ENCODE measurements at places on chromosomes 6 and 20. TPM values are rescaled to one million over a fixed set of nuclear protein-coding genes. Genes with fewer than 3 reads are reported as not detected.

GRCh38 chr6:88165087-88165843, 882 bp downstream of the CNR1 start:
- H3K4me1 ChIP-seq = peaks cover 22% of the 10 kb centered on the region
- H3K4me3 ChIP-seq = peak overlapping the region; percentile 59
- peaks cover 22% of the 10 kb centered on the region for H3K27me3 ChIP-seq
- DNase-seq = no peak
- no peak overlapping the region for H3K27ac ChIP-seq

GRCh38 chr6:100084991-100085364, 91.0 kb upstream of the MCHR2 start:
- H3K4me3 ChIP-seq = no peak overlapping the region
- H3K27me3 ChIP-seq = no peaks in the 10 kb centered on the region
- no peak overlapping the region for H3K27ac ChIP-seq
- H3K36me3 ChIP-seq = no peaks in the 10 kb centered on the region
- H3K4me1 ChIP-seq = no peaks in the 10 kb centered on the region
- no peak for DNase-seq

GRCh38 chr6:72825315-72825911, 203.5 kb downstream of the KCNQ5 start:
- no peaks in the 10 kb centered on the region for H3K4me1 ChIP-seq
- no peak overlapping the region for H3K4me3 ChIP-seq
- no peak for DNase-seq
- H3K27me3 ChIP-seq = no peaks in the 10 kb centered on the region

DNA sequence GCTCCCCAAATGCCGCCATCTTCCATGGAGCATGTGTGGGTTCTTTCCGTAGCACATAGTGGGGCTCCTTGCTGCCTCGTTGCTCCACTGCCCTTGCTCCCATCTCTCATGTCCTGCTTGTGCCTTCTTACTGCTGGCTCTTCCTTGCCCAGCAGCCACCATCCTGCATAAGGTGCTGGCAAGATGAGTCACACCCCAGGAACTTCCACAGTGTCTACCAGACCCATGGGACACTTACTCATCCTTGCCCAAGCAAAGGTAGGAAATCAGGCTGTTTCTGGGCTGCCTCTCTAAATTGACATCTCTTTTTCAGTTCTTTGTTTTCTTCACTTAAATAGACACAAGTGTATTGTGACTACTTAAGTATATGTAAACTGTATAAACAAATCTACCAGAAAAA, 39.4 kb upstream of the RGS17 start:
- H3K4me3 ChIP-seq = no peak overlapping the region
- no peaks in the 10 kb centered on the region for H3K36me3 ChIP-seq
- no peaks in the 10 kb centered on the region for H3K27me3 ChIP-seq
- H3K4me1 ChIP-seq = no peaks in the 10 kb centered on the region
- no peak for DNase-seq

DNA sequence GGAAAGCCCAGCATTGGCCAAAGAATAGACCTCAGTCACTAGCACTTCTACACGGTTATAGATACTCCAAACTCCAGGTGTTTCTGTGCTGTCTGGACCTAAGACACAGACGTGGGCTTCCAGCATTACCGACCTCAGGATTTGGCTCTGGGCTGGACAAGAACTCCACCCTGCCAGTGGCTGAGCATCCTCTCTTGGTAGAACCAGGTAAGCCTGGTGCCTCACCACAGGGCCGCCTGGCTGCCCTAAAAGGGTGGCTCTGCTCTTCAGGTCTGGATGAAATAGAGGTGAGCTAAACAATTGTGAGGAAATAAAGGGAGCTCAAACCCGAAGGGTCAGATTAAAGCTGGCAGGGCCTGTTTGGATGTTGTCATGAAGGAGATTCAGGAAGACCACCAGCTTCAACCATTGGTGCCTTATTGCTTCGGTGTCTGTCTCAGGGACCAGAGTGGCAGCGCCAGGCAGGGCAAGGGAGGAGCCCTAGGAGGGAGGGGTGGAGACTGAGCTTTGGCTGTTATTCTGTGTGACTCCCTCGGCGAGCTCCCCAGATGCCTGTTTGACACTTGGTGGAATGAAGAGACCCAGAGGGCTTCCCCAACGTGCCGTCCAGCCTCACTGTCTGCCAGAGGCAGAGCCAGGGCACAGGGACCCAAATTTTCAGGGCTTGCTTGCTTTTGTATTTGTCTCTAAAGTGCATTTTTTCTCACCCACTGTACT, 8.6 kb downstream of the SYNDIG1 start:
- no peak for DNase-seq
- peak overlapping the region; percentile 51 for H3K27ac ChIP-seq
- H3K4me1 ChIP-seq = peaks cover 1% of the 10 kb centered on the region
- no peak overlapping the region for H3K4me3 ChIP-seq
- no peaks in the 10 kb centered on the region for H3K27me3 ChIP-seq

GRCh38 chr6:56832225-56832624, 122.7 kb upstream of the BEND6 start:
- H3K4me1 ChIP-seq = peaks cover 56% of the 10 kb centered on the region
- no peak for DNase-seq
- no peaks in the 10 kb centered on the region for H3K27me3 ChIP-seq

- no peaks in the 10 kb centered on the region for H3K27me3 ChIP-seq
- H3K4me1 ChIP-seq = no peaks in the 10 kb centered on the region
Measured at GRCh38 chr6:75963569-75963968, 108.9 kb downstream of the IMPG1 start.

DNA sequence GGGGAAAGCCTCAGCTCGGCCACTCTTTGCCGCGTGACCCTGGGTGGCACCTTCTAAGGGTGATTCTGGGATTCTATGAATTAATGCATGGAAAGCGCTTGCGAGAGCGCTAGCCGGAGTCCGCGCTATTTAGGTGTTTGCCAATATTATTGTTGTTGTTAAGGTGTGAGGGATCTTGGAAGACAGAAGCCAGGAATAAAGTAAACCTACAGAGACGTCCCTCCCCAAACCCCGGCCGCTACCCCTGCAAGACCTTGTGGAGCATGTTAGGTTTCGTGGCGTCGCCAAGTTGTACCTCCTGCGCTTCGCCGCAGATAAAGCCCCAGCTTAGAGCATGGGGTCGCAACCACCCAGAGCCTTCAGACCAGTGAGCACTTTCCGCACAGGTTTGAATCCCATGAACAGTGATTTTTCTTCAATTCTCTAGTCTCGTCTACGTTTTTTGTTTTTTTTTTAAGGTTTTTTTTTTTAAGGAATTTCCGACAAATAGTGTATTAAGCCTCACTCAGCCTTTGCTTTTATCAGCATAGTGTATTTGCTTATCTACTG, 16.9 kb upstream of the ZSCAN9 start:
- no peak for DNase-seq
- peaks cover 60% of the 10 kb centered on the region for H3K27me3 ChIP-seq
- no peaks in the 10 kb centered on the region for H3K36me3 ChIP-seq
- peaks cover 24% of the 10 kb centered on the region for H3K4me1 ChIP-seq
- H3K4me3 ChIP-seq = no peak overlapping the region
- no peak overlapping the region for H3K27ac ChIP-seq

GRCh38 chr6:42555477-42556457, 8.1 kb upstream of the UBR2 start:
- H3K27ac ChIP-seq = no peak overlapping the region
- H3K36me3 ChIP-seq = no peaks in the 10 kb centered on the region
- DNase-seq = no peak

- H3K27me3 ChIP-seq = no peaks in the 10 kb centered on the region
- no peaks in the 10 kb centered on the region for H3K4me1 ChIP-seq
- H3K36me3 ChIP-seq = no peaks in the 10 kb centered on the region
Measured at GRCh38 chr6:163122365-163122764, 292.2 kb upstream of the QKI start.

- H3K36me3 ChIP-seq = no peaks in the 10 kb centered on the region
- no peaks in the 10 kb centered on the region for H3K4me1 ChIP-seq
- no peaks in the 10 kb centered on the region for H3K27me3 ChIP-seq
Measured at GRCh38 chr6:4371207-4371921, 236.0 kb upstream of the ECI2 start.

DNA sequence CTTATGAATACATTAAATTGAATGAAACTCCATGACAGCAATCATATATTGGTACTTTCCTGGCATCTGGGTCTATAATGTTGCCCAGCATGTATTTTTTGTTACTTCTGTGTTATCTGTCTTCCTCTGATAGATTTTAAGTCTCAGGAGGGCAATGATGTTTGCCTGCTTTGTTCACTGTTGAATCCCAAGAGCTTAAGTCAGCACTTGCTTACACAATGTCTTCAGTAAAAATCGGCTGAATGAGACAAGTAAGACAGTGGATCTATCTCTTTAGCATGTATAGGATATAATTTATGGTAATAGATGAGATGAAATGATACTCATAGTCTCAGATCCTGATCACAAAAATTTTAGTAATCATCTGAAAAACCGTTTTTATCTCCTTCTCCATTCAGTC, 1034.9 kb upstream of the EPHA7 start:
- H3K4me1 ChIP-seq = no peaks in the 10 kb centered on the region
- H3K4me3 ChIP-seq = no peak overlapping the region
- no peaks in the 10 kb centered on the region for H3K36me3 ChIP-seq
- H3K27ac ChIP-seq = no peak overlapping the region
- H3K27me3 ChIP-seq = no peaks in the 10 kb centered on the region
- DNase-seq = no peak

DNA sequence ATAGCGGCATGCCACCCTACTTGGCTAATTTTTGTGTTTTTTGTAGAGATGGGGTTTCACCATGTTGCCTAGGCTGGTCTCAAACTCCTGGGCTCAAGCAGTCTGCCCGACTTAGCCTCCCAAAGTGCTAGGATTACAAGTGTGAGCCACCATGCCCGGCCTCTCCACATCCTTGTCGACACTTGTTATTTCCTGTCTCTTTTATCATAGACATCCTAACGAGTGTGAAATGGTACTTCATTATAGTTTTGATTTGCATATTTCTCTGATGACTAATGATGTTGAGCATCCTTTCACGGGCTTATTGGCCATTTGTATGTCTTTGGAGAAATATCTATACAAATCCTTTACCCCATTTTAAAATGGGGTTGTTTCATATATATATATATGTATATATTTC, 39.0 kb upstream of the ASXL1 start:
- no peaks in the 10 kb centered on the region for H3K4me1 ChIP-seq
- no peak overlapping the region for H3K27ac ChIP-seq
- no peak for DNase-seq
- no peaks in the 10 kb centered on the region for H3K27me3 ChIP-seq

GRCh38 chr20:7695051-7695495, 245.2 kb downstream of the HAO1 start:
- no peak overlapping the region for H3K27ac ChIP-seq
- no peaks in the 10 kb centered on the region for H3K4me1 ChIP-seq
- DNase-seq = no peak

GRCh38 chr6:41596807-41597206, 41.5 kb upstream of the MDFI start:
- no peaks in the 10 kb centered on the region for H3K4me1 ChIP-seq
- H3K4me3 ChIP-seq = no peak overlapping the region
- no peaks in the 10 kb centered on the region for H3K27me3 ChIP-seq
- peaks cover 34% of the 10 kb centered on the region for H3K36me3 ChIP-seq
- H3K27ac ChIP-seq = no peak overlapping the region

DNA sequence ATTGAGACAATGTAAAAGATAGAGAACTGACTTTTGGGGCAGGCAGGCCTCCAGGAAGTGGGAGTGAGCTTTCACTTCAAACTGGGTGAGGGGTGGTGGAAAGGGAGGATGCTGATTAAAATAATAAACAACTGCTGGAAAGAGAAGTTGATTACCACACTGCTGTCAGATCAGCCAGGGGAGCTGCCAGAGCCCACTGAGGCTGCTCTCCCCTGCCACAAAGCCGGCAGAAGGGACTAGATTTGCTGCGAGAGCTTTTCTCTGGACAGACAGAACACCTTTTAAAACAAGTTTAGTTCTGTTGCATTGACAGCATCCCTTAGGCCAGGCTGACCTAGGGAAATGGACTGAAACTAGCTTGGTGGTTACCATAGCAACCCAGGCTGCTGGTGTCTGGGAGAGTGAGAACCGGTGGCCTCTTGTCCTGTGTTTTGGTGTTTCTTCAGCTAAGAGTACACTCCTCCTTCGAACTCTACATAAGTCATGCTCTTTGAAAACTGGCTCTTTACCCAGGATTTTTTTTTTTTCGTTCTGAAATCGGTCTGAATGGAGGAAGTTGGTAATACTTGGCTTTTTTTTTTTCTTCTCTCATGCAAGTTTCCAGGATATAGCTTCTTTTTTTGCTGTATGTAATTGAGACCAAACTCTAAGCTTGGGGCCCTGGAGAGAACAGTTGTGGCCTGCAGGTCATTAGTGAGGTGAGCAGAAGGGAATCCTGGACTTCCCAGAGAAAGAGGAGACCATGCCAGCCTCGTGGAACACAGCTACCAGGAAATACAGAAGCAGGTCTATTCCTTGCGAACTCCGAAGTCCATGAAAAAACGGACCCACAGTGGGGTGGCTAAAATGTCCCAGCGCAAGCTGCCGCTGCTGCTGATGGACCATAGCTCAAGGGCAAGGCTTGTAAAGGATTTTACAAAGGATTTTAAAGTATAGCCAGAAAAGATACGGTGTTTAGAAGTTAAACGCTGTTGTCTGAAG, 374.4 kb downstream of the UTRN start:
- no peaks in the 10 kb centered on the region for H3K27me3 ChIP-seq
- no peak overlapping the region for H3K4me3 ChIP-seq
- H3K27ac ChIP-seq = no peak overlapping the region

- no peak overlapping the region for H3K4me3 ChIP-seq
- H3K4me1 ChIP-seq = no peaks in the 10 kb centered on the region
- no peaks in the 10 kb centered on the region for H3K36me3 ChIP-seq
- DNase-seq = no peak
- H3K27me3 ChIP-seq = no peaks in the 10 kb centered on the region
Measured at GRCh38 chr20:24816431-24816830, 132.6 kb upstream of the CST7 start.

DNA sequence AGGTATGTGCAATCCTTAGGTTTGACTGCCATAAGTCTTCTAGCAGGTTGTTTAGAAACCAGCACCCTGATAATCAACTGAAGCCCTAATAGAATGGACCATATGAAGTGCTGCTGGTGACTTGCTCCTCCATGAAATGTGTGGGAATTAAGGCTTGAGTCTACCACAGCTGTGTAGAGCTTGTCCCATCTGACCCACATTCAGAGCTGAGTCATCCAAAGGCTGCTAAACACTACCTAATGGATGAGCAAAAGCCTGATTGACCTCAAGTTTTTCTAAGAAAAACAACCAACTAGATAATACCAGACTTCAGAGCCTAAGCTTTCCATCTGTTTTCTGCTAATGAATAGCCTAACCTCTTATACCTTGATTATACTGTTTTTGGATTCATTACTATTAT, 120.3 kb upstream of the MOCS1 start:
- no peaks in the 10 kb centered on the region for H3K4me1 ChIP-seq
- no peaks in the 10 kb centered on the region for H3K36me3 ChIP-seq
- no peak for DNase-seq
- no peaks in the 10 kb centered on the region for H3K27me3 ChIP-seq

DNA sequence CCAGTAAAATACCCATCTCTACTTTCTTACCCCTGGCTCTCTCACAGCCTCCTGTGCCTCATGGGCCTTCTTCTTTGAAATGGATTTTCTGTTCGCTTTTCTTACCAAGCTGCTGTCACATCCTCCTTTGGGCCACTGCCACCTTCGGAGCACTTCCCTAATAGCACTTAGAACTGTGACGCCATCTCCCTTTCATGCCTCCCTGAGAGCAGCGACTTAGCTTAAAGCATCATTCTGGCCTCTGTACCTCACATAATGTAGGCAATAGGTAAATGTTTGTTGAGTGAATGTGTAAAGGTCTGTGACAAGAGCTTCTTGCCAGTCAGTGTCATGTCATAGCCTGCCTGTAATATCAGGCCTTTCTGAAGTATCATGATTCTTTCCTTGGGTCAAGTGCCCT, 78.8 kb downstream of the ADGRG6 start:
- no peak overlapping the region for H3K27ac ChIP-seq
- no peaks in the 10 kb centered on the region for H3K27me3 ChIP-seq
- DNase-seq = peak; percentile 60
- no peaks in the 10 kb centered on the region for H3K36me3 ChIP-seq

Gene EXOC2
- total RNA-seq = 12.9 TPM

Gene RFX6
- not detected for total RNA-seq

Gene PPIL6
- 6.9 TPM for total RNA-seq

Gene FAM210B
- 26.3 TPM for total RNA-seq

Gene MUC21
- total RNA-seq = not detected

Gene LGSN
- not detected for total RNA-seq

Gene PTCHD4
- total RNA-seq = 1.0 TPM

Data from right atrium auricular region (tissue), 2 donors.